ENCODE measurements at places on chromosomes 6 and 20.

- no peak for DNase-seq
These were observed 3.2 kb downstream of the GNAS-AS1 start for GRCh38 chr20:58847463-58847862.

- DNase-seq: no peak
These were observed 206.4 kb downstream of the TBXT start for GRCh38 chr6:165961233-165961632.

GRCh38 chr6:41659935-41660334 lies 21.7 kb downstream of the MDFI start:
- DNase-seq: no peak

- no peak for DNase-seq
These were observed 83.8 kb upstream of the FOXQ1 start for GRCh38 chr6:1227935-1228753.

GRCh38 chr20:23360531-23360930 lies 1.5 kb upstream of the GZF1 start:
- no peak for DNase-seq

Data from NCI-H82 (cell line).